Right renal pelvis (tissue), 4 donors: ENCODE measurements at places on chromosomes 1 and 21.

DNA sequence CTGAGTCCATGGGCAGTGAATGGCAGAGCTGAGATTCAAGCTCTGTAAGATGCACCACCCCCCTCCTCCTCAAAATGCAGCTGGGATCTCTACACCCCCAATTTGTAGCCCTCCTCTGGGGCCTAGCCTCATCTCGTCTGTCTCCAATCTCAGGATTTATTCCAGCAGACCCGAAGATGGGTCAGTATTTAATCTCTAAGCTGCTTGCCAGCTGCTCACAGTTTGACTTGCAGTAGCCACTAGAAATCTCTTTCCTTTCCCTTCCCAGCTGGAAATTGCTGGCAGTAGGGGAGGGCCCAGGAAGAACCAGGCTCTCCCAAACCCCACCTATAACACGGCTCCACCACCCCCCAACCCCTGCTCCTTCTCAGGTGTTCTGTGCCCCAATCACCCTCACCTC lies 1.5 kb downstream of the LACTBL1 start:
- DNase-seq, result no peak

GRCh38 chr1:244796719-244797406 lies 38.6 kb upstream of the COX20 start:
- DNase-seq, result peak; percentile 65

DNA sequence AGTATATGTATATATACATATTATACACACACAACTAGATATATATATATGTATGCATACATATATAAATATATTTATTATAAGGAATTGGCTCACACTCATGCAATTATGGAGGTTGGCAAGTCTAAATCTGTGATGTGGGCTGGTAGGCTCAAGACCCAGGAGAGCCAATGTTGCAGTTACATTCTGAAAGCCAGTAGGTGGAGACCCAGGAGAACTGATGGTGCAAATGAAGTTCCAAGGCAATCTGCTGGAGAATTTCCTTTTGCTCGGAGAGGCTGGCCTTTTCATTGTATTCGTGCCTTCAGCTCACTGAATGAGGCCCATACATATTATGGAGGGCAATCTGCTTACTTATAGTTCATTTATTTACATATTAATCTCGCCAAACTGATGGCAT lies 9.4 kb downstream of the IVL start:
- DNase-seq, result no peak

GRCh38 chr1:209102531-209102930 lies 481.0 kb upstream of the CAMK1G start:
- no peak for DNase-seq

- DNase-seq, result no peak
These were observed 19.0 kb downstream of the YARS1 start for GRCh38 chr1:32798191-32798590.

GRCh38 chr1:167434306-167434705 lies 84.0 kb downstream of the CD247 start:
- no peak for DNase-seq
